Bronchial epithelial cell (primary cell): ENCODE measurements at places on chromosomes 4 and X. TPM values are rescaled to one million over a fixed set of nuclear protein-coding genes. Genes with fewer than 3 reads are reported as not detected.

Gene CNKSR2
- total RNA-seq = 0.53 TPM in 1 of 2 replicates, not detected in the other

Gene ABLIM2
- 1.1 and 2.8 TPM in 2 replicates for total RNA-seq

Gene PAGE1
- total RNA-seq = not detected in 2 replicates

Gene PASD1
- not detected in 2 replicates for total RNA-seq

Gene NPY2R
- not detected in 2 replicates for total RNA-seq

Gene MAGEA6
- not detected in 2 replicates for total RNA-seq

Gene RTL5
- total RNA-seq = not detected in 2 replicates

Gene CT45A10
- total RNA-seq = not detected in 2 replicates

Gene CXXC4
- total RNA-seq = under 0.01 TPM in 1 of 2 replicates, not detected in the other
